ENCODE measurements at places on chromosomes 12 and 14.

GRCh38 chr12:102498471-102498870 lies 18.1 kb upstream of the IGF1 start:
- DNase-seq = no peak

- DNase-seq = no peak
Observed at GRCh38 chr14:67112344-67112743, 76.9 kb upstream of the GARIN2 start.

DNA sequence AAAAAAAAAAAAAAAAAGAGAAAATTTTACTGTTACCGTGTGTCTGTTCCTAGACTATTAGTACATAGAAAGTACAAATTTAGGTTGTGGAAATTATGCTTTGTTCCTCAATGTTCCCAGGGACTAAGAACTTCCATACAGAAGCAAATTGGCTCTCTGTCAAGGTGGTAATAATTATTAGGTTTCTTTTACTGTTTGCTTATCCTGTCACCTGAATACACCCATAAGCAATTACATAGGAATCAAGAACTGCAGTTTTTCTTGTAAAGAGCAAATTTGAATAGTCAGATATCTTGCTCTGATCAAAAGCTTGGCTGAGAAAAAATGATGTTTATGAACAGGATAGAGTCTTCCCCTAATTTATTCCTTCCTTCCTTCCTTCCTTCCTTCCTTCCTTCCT lies 191.2 kb downstream of the AEBP2 start:
- no peak for DNase-seq

DNA sequence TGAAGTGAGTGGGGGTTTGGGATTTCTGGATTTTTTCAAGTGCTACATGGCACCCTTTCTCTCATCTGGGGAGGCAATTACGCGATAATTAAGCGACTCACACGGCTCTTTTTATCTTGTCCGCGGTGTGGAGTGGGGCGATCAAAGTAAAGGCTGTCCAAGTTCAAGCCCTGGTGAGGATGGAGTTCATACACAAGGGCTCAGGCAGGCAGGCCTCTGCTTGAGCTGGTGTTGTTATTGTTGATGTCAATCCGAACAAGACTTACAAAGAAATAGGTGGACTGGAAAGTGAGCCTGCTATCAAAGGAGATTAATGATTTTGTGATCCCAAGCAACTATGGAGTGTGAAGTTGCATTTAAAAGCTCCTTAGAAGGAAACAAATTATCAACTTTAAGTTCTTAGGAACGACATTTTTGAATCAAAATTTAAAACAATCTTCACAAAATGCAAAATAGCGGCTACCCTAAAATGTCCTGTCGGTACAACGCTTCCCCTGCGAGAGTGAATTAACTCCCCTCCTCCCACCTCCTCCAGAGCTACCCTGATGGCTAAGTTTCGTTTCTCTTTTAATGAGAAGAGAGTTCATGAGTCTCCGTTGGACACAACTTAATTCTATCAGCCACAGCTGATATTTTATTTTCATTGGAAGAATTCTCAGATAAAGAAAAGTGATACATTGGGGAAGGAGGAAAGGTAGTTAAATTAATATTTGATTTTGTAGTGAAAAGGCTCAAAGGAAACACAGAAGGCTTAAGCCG lies 5.9 kb downstream of the FOXA1 start:
- DNase-seq = no peak

- no peak for DNase-seq
Observed at GRCh38 chr12:60075091-60075490, 479.3 kb downstream of the SLC16A7 start.

- DNase-seq = no peak
Observed at GRCh38 chr14:100332797-100333196, 9.7 kb downstream of the SLC25A47 start.

- DNase-seq = no peak
Observed at GRCh38 chr12:6434205-6435140, 10.3 kb upstream of the CD27 start.

GRCh38 chr12:131112021-131112420 lies 158.3 kb downstream of the ADGRD1 start:
- DNase-seq = no peak

- DNase-seq = no peak
Observed at GRCh38 chr14:45104561-45104960, 20.6 kb downstream of the PRPF39 start.

GRCh38 chr12:108352591-108352990 lies 13.5 kb upstream of the CMKLR1 start:
- no peak for DNase-seq

DNA sequence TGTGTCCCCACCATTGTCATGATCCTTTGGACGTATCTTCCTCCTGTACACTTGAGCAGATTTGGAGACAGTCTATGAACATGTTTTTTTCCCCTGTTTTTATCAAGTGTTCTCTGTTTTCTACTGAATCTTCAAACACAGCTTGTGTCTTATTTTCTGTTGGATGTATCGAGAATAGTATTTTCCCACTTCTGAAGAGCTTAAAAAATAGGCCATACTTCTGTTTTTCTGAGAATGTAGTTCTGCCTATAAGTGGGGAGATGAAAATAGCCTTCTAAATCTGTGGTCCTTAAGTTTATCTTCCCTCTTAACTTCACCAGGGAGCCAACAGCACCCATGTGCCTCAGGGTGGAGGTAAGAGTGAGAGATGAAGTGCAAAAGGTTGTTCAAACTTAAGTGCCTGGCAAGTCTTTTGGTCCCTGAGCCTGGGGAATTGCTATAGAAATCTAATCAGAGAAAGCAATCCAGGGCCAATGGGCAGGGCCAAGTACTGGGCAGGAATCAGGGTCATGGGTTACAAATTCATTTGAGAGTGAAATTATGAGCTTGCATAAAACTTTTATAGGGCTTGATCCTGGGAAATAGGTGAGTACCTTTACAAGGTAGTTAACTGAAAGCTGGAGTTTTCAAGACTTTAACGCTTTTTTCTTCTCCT lies 58.9 kb downstream of the ARF6 start:
- no peak for DNase-seq

DNA sequence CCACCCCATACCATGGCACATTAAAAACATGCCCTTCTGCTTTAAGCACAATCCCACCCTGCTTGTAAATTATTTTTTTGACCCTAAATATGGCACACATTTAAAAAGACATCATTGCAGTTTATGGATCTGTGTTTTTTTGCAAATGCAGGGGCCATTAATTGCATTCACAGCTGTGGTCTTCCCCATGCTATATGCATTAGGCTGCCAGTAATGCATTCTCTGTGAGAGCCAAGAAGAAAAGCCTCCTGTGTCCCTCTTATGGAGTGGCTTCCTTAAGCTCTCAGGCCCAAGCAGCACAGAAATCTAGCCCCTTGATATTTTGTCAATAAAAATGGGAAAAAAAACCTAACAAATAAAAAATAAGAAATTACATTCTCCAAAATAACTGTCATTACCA lies 20.4 kb upstream of the COCH start:
- no peak for DNase-seq

Data from cortex of kidney (tissue), 1 donor.